Stimulated activated CD4-positive, alpha-beta T cell treated with anti-CD3 and anti-CD28 coated beads, TNF-alpha, amount 100 ng/mL, for 24 hours (primary cell): ENCODE measurements at places on chromosomes 16 and 17.

DNA sequence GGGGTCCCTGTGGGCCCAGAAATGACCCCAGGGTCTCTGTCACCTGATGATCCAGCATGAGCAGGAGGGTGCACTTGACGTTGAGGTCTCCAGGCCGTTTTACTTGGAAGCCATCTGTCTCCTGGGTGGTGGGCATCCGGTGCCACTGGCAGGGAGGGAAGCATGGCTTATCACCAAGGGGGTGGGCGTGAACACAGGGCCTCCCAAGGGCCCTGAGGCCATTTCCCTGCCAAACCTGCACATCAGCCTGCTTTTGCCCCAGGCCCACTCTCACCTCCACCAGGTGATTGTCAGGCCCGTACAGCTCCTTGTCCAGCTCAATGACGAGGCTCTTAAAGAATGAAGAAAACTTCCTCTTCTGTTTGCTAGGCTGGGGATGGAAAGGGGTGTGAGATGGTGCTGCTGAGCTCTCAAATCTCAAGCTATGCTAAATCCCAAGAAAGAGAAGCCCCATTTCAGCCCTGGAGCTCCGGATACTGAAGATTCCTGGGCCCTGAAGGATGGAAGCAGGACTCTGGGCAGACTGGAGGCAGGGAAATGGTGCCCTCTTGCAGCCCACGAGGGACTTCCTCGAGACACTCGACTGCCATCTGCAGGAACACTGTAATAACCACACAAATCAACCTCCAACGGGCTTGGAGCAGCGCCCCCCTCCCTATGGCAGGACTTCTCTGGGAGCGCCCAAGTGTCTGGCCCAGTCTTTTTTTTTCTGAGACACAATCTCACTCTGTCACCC is 7.1 kb upstream of the FTSJ3 start:
- peak; percentile 38 for DNase-seq

GRCh38 chr17:45430006-45430737 is 2.5 kb downstream of the ARHGAP27 start:
- no peak for DNase-seq

DNA sequence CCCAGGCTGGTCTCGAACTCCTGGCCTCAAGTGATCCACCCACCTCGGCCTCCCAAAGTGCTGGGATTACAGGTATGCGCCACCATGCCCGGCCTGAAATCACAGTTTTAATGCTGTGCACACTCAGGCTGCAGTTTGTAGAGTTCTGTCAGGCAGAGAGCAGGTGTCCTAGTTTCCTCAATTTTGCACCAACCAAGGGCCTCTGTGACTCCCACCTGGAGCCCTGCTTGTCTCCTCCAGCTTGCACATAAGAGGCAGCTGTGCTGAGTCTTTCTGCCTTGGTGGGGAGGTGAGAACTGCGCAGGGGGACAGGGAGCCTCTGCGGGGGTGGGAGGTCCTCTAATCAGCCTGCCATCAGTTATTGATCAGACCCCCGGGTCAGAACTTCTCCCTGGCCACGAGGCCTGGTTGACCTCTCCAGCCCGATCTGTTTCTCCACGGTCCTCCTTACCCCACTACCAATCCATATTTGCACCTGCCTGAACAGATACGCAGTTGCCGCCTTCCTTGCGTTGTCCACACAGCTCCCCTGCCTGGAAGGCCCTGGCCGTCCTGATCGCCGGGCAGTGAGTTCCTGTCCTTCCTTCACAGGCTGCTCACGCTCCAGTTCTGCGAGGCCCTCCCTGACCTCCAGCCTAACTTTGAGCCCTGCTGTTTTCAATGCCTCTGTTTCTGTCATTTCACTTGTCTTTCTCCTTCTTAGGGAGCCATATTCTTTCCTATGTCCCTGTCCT is 48.1 kb upstream of the SIAH1 start:
- DNase-seq = no peak

DNA sequence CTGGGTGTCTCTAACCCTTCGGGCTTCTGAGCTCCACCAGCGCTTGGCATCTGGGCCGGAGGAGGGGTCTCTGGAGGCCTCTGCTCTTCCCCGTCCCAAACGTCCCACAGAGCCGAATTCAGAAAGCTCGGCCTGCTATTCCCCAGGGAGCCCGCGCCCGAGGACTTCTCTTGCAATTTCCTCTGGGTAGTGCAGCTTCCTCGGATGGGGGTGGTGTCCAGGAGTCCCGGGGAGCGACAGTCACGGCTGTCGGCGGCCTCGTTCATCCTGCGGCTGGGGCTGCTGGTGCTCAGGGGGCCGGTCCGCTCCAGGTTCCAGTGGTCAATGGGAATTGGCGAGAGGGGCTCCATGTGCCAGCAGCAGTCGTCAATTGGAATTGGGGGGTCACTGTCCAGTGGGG is 11.8 kb upstream of the NLRC3 start:
- no peak for DNase-seq

GRCh38 chr17:44906763-44907728 is 7.8 kb upstream of the EFTUD2 start:
- no peak for DNase-seq
